ENCODE measurements at places on chromosomes 2 and 18.
A peak's percentile ranks its signal among the peaks of the same experiment; 100 is the strongest.

- no peak for DNase-seq
These were observed 147.8 kb downstream of the KCNE4 start for GRCh38 chr2:223199531-223200515.

GRCh38 chr18:25503567-25504081 is 151.7 kb upstream of the ZNF521 start:
- DNase-seq = peak; percentile 48

GRCh38 chr2:160970052-160970965 is 189.9 kb upstream of the TANK start:
- peak; percentile 16 for DNase-seq

DNA sequence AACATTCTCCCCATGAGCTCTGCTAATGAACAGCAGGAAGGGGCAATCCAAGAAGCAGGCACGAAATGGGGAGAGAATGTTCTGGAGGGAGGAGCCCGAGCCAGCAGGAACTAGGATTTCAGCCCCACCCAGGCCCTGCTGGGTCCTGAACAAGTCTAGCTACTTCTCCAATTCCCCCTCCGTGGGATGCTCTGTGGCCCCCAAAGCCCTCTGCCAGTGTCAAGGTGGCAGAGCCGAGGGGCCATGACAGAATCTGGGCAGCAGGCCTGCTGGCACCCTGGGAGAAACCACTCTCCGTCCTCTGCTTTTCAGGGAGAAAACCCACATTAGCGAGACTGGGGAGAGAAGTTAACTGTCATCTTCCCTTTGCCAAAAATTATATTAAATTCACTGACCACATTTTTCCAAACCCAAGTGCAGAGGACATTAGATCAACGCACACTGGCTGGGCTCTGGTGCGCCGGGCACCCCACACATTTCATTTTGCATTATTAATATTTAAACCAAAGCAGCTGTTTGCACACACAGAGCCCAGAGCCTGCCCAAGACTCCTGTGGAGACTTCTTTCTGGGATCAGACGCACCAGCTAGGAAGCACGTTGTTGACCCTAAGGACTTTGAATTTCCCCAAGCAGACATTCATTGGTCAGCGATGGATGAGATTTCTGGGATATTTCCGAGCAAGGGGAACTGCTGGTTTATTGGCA is 80.2 kb upstream of the PKDCC start:
- no peak for DNase-seq

- no peak for DNase-seq
These were observed 352.0 kb downstream of the THSD7B start for GRCh38 chr2:137117385-137117784.

DNA sequence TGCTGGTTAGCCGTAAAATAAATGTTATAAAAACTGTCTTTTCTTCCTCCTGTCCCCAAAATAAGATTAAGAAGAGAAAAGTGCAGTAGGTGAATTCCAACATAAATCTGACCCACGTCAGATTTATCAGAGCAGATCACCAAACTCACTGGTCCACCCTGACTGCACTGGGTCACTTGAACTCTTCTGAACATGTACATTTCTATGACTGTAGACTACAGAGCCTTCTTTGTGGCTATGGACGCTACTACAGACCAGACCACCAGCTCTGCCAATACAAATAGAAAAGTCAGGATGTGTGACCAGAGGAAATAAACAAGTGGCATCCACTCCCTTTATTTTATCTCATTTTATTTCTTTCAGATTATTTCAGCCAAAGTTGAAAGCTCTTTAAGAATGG is 11.6 kb downstream of the DSG2 start:
- no peak for DNase-seq

- DNase-seq = no peak
These were observed 14.3 kb upstream of the PTH2R start for GRCh38 chr2:208392300-208392699.

- no peak for DNase-seq
These were observed 52.0 kb downstream of the EIPR1 start for GRCh38 chr2:3325458-3326181.

- DNase-seq = no peak
These were observed 4.2 kb downstream of the GEN1 start for GRCh38 chr2:17758118-17758517.

GRCh38 chr18:6086731-6087130 is 191.4 kb upstream of the TMEM200C start:
- DNase-seq = no peak

DNA sequence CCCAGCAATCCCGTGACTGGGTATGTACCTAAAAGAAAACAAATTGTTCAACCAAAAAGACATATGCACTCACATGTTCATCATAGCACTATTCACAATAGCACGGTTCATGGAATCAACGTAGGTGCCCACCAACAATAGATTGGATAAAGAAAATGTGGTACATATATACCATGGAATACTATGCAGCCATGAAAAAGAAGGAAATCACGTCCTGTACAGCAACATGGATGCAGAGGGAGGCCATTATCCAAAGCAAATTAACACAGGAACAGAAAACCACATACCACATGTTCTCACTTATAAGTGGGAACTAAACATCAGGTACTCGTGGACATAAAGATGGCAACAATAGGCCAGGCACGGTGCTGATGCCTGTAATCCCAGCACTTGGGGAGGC is 207.9 kb upstream of the TNP1 start:
- no peak for DNase-seq

GRCh38 chr2:214180071-214180470 is 230.8 kb upstream of the VWC2L start:
- DNase-seq = no peak

DNA sequence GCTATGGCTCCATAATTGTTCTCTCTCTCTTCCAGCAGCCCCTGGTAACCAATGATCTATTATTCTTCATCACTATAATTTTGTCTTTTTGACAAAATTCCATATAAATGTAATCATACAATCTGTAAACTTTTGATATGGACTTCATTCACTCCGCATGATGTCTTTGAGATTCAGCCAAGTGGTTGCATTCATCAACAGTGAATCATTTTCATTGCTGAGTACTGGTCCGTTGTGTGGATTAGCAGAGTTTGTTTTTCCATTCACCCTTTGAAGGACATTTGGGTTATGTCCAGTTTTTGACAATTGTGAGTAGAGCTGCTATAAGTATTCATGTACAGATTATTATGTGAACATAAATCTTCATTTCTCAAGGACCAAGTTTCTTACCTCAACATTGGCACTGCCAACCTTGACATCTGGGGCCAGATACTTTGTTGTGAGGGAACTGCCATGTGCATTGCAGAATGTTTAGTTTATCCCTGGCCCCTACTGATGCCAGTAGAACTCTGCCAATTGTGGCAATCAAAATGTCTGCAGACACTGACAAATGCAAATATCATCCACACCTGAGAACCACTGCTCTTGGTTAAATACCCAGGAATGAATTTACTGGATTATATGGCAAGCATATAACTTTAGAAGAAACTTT is 48.4 kb upstream of the BCL2L11 start:
- no peak for DNase-seq

DNA sequence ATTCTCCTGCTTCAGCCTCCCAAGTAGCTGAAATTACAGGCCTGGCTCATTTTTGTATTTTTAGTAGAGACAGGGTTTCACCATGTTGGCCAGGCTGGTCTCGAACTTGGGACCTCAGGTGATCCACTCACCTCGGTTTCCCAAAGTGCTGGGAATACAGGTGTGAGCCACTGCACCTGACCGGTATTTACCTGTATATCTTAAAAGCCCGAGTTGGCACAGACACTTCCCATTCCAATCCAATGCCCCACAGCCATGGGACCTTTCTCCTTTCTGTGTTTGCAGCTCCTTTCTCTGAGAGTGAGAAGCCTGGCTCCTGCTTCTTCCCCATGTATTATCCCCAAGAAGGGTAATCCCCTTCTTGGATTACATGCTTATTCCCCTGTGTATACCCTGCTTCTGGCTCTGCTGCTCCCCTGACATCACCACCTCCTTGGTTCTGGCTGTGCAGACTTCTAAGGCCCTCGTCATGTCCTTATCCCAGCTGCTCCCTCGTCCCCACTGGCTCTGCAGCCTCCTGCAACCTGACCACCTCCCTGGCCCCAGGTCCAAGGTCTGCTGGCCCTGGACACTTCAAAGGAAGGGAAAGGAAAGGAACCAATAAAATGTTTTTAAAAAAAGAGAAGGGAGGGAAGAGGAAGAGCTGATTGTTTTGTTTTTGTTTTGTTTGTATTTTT is 52.8 kb downstream of the INPP5D start:
- DNase-seq = no peak

DNA sequence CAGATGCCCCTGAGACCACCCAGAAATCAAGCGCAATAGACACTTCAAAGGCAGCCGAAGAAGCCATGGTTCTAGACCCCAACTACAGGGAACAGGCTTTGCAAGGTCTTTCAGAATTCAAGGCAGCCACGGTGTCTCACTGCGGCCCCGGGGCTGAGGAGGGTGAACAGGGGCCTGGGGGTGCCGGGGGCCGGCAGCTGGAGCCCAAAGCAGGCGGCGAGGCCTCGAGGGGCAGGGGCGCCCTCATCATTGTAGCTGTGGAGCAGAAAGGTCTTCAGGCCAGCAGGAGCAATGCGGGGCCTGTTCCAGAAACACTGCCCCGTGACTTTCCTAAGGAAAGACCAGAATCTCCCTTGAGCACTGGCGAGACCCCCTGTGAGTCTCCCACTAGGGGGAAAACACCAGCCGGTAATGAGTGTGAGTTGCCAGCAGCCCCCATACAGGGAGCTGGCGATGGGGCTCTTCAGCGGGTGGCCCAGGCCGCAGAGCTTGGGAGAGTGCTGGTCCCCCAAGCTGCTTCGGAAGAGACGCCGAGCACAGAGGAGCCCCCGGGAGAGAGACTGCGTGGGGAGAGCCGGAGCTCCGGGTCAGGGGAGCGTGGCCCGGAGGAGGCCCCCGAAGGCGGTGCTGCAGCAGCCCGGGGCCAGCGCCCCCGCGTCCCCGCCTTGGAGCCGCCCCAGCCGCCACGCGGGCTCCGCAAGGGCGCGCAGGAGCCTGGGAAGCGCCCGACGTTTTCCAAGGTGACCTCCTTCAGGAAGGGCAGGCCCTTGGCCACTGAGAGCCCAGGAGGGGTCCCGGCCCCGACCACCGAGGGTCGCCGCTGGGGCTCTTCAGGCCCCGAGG is 79.1 kb downstream of the ARHGEF4 start:
- DNase-seq = no peak

GRCh38 chr18:10027461-10027860 is 113.6 kb downstream of the VAPA start:
- DNase-seq = no peak

GRCh38 chr2:54657664-54658083 is 65.8 kb upstream of the EML6 start:
- DNase-seq = peak; percentile 56

- DNase-seq = no peak
These were observed 33.6 kb downstream of the GATA6 start for GRCh38 chr18:22203035-22203434.

GRCh38 chr2:85377083-85377482 is 22.5 kb downstream of the ELMOD3 start:
- no peak for DNase-seq

DNA sequence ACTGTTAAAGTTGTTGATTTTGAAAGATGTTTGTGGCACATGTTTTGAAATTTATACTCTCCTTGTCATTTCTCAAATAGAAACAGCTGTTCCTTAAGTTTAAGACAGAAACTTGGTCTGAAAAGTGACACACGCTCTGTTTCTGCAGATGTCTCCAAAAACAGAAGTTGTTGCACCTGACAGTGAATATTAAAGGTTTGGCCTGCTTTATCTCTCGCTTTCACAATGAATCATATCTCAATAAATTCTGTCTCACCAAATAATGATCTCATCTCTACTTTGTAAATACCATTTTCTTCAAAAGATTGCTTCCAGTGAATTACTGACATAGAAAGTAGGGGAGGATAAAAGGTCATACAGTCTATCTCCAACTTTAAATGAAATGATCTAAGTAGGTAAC is 294.9 kb upstream of the SYT4 start:
- DNase-seq = no peak

GRCh38 chr2:3241971-3242746 is 135.5 kb downstream of the EIPR1 start:
- DNase-seq = no peak

DNA sequence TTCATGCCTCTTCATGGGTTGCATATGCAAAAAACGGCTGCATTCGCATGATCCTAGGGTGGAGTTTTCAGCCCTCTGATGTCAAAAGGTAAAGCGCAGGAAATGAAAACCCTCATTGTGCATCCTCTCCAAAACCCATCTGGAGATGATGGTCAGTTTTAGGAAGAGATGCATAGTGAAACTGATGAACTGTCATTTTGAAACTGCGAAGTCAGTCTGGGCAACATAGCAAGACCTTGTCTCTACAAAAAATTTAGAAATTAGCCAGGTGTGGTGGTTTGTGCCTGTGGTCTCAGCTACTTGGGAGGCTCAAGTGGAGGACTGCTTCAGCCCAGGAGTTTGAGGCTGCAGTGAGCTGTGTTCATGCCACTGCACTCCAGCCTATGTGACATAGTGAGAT is 2.5 kb upstream of the TTLL4 start:
- DNase-seq = no peak

DNA sequence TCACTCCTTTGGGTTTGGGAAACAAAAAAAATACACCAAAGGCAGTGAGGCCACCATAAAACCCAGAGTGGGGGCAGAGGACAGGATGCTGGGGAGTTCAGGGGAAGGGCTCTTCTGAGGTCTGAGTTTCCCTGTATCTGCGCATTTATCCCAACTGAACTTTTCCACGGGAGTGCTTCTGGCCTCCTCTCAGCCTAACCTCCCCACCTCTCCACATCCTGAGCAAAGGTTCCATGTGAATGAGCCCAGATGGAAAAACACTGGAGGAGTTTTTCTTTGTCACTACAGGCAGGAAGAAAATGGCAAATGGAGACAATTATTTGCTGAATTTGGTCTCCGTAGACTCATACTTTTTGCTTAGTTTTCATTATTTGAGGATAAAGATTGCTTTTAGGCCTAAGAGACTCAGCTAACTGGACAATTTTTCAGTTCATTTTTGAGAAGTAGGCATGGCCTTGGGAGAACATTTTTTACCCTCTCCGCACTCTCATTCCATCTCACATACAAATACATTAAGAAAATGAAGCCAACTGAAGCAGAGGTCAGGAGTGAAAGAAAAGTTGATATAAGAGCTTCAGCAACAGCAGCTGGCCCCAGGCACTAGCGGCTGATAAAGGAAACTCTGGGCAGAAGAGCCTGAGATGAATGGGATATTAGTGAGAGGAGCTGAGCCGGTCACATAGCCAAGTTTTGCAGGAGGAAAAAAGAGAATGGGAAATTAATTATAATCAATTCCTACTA is 82.6 kb upstream of the CYP1B1 start:
- no peak for DNase-seq

DNA sequence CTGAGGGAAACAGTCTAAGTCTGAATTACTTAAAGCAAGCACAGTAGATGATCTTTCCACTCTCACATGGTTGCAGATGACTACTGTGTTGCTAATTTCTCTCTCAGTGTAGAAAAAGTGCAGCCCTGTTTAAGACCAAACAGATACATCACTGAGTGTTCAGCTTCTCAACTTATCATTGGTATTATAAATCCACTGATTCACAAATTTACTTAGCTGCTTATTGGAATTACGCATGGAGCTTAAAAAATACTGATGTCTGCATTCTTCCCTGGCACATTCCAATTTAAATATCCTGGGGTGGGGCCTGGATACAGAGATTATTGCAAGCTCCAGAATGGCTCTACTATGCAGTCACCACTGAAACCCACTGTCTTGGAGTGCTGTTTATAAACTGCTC is 411.2 kb downstream of the RND3 start:
- no peak for DNase-seq

Measured in hematopoietic multipotent progenitor cell treated with erythropoietin and hydrocortisone succinate and interleukin-3 and kit ligand, for 8 days (in vitro differentiated cells).